ENCODE measurements at places on chromosomes 6 and 20.

- DNase-seq = no peak
Measured at GRCh38 chr6:91087908-91088307, 501.0 kb upstream of the MAP3K7 start.

DNA sequence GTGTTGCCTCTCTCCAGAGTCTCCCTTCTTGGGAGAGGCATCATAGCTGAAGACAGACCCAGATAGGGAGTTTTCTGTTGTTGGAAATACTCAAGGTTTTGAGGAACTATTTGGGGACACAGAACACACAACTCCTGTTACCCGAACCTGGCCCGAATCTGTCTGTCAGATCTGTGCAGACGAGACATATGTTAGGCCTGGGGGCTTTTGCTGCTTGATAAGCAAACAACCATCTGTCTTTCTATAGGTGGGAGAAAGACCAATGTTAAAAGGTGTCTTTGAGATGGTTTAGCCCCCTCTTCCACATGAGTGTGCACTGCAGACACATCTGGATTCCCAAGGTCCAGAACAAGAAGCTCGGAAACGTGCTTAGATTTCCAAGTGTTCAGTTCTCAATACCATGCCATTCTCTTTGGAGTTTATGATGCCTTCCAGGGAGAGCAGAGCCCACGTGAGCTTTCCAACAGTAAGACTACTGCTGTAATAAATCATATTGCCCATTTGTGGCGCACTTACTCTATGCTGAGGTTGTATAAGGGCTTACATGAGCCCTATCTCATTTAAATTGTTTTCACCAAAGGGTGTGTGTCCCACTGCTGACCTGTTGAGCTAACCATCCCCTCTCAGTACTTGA, 3.8 kb upstream of the STX16 start:
- DNase-seq = no peak

DNA sequence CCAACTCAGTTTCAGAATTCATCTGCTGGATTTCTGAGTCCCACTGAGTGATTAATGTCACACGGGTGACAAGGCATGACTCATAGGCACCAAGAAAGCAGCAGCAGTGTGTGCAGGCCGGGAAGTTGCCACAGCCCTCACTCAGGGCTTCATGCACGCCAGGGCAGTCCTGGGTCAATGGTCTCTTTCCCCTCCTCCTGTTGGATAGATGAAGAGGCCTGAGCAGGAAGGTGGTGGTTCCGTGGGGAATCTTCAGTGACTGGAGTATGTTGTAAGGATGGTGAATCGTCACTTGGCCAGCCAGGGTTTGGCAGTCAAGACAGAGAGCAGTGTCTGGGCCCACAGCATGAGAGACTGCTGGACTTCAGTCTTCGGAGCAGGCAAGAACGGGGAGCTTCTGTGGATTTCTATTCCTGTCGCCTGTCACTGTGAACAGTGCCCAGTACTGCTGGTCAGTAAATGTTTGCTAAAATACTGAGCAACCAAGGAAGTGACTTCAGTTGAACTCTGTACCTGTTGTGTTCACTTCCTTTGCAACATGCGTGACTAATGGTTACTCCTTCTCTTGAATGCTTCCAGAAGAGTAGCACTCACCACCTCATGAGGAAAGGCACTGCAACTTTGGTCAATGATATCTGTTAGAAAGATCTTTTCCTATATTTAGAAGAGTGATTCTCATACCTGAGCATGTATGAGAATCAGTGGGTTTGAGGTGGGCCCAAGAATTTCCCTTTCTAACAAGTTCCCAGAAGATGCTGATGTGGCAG, 62.0 kb upstream of the CD93 start:
- DNase-seq = no peak

DNA sequence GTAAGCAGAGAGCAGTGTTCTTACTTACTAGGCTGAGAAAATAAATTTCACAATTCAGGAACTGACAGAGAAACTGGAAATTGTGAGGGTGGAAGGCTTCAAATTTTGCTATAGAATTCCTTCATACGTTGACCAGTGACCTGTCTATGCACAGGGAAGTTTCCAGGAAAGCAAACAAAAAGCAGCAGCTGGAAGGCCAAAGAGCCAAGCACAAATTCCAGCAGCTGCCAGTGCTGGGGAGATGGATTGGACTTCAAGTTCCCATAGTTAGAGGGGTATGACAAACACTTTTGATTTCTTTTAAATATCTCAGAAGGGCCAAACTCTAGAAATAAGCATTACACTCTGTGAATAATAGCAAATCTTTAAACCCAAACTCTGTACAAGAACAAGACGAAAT, 299.1 kb upstream of the KCNQ5 start:
- DNase-seq = no peak

DNA sequence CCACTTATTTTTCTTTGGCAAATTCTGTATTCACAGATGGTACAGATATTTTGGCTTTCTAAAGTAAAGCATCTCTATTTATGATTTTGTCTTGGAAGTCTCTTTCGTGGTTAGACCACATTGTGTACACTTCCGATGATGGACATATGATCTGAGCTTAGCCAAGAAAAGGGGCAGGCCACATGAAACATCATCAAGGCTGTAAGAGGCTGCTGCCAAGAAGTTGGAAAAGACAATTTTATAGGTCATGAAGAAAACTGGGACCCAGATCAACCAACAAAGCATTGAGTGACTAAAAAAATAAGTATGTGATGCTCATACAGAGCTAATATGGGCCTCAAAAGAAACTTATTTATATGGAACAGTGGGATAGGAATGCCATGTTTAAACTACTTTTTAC, 266.4 kb downstream of the HAO1 start:
- DNase-seq = no peak

DNA sequence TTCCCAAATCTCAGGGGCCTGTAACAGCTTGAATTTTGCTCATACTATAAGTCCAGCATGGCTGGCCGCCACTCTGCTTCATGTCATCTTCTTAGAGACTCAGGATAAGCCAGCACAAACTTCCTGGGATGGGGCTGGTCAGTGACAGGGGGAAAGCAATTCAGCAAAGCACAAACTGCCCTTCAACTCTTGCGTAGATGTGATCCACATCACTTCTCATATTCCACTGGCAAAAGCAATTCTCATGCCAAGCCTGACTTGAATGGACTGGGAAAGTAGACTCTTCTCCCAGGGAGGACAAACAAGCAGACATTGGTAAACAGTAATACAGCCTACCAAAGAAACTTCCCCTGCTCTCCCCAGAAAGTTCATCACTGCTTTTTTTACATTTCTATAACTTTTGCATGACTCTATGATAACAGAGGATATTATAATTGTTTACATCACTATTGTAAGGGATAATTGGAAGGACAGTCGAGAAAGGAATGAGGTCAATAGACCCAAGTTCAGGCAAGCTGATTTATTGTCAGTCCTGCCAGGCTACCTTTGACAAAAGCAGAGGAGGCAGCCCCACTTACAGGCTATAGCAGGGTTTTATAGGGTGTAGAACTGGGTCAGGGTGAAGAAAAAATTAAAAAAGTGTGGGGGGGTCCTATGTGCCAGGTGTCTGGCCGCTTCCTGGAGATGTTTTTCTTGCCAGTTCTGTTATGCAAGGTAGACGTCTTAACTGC, 37.4 kb downstream of the RBM24 start:
- DNase-seq = no peak

DNA sequence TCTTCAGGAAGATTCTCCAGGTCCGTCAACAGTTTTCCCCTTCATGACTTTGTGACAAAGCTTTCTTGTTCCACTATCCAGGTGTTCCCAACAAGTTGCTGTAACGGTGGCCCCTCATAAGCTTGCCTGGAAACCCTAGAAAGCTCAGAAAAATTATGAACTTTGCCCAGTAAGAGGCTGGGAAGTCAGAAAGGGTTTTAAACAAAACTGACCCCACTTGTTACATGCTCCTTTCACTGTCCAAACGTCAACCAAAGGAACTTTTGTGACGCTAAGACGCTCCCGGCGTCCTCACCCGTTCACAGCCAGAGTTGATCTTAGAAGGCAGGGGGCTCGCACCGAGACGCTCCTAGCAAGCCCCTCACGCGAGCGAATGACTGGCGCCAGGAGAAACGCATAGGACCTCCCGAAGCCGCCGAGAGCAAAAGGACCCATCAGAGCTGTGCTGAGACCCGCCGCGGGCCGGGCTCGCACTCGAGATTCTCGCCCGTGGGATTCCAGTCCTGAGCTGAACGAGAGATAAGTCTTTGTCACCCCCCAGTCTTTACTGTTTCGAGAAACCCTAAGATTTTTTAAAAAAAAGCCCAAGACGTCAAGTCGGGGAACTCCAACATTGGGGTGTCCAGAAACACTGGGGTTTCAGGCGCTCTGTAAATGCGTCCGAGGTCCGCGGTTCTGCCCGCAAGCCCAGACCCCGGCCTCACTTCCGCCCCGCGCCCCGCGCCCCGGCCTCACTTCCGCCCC, 544 bp upstream of the ACAT2 start:
- no peak for DNase-seq

DNA sequence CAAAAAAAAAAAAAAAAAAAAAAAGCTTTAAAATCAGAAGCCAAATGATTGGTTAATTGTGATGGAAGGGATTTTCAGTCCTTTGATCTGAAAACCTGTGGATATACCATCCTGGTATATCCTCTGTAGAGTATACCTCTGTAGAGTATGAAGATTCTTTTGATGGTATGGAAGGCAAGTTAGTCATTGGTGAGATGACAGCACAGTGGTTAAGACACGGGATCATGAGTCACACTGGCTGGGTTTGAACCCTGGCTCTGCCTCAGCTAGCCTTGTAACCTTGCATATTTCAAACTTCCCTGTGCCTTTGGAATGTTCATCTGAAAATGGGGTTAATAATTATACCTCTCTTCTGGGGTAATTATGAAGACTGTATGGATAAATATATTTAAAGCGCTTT, 179.3 kb downstream of the CARMIL1 start:
- no peak for DNase-seq

DNA sequence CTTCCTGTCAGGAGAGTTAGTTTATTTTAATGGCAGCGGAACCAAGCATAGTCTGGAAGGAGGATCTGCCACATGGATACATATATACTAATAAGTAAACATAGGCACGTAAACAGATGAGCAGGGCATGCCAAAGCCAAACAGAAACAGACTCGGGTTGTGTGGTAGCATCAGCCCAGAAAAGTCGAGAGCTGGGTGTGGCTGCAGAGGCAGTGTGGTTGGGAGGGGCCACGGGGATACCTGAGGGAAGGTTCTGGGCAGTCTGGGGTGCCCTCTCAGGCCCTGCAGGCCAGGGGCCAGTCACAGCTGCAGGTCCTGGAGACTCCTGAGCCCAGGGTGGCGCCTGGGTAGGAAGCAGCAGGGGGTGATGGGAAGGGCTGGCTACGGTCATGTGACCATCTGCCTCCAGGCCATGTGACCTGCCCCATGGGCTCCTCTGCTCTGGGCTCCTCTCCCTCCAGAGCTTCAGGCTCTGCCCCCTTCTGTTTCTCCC, 42.8 kb upstream of the MRPS10 start:
- no peak for DNase-seq

GRCh38 chr6:112665815-112666214, 318.7 kb downstream of the RFPL4B start:
- DNase-seq = no peak

GRCh38 chr20:59063358-59064213, 21.0 kb upstream of the PRELID3B start:
- no peak for DNase-seq

DNA sequence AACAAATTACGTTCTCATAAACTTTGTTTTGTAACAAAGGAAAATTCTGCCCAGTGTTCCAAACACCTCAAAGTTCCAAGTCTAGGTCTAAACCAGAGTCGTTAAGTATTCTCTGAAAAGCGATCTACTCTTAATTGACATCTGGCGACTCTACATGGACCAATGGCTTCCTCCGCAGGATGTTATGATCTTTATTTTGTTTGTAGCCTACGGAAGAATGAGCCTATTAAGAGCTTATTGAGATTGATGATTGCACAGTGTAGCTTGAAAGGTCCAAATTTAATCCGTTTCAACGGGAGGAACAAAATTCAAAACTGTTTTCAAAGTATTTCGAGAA, 61.1 kb downstream of the FAM217A start:
- DNase-seq = peak; percentile 14

DNA sequence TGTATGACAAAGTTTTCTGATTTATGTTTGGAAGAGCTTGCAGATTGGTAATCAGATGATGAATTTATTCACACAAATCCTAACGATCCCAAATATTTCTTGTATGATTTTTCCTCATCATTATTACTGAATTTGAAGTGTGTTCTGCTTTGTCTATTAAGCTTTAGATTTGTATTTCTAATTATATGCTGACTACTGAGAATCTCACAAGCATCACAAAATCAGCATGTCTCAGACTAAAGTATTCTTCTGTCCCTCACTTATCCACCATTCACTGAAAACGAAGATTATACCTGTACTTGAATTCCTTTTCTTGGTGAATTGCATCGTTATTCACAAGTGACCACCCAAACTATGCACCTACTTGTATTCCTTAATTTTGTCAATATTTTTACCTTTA, 796.3 kb upstream of the MAP3K7 start:
- no peak for DNase-seq

DNA sequence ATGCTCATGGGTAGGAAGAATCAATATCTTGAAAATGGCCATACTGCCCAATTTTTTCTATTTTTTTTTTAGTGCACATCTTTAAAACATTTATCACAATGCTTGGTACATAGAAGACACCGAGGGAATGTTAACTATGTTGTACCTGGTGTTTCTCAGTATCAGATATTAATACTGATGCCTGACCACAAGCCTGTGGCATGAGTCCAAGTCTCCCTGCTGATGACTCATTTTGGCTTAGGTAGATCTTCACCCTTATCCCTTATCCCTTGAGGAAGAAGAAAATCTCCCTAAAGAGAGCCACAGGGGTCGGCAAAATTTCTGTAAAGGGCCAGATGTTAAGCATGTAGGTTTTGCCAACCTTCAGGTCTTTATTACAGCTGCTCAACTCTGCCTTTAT, 14.5 kb downstream of the CD109 start:
- no peak for DNase-seq

DNA sequence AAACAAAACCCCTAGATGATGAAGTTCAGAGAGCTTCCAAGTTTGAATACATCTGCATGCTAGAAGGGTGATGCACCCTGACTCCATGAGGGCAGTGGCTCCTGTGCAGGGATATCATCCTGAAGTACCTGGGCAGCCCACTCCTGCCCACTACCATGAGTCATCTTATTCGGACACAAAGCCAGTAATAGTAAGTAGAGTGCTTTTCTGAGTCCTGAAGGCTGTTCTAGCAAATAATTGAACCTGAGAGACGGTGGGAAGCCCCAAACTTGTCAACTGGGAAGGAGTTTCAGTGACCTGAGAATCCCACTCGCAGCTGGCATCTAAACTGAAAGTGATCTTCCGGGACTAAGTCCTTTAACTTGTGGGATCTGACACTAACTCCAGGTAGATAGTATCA, 152.9 kb upstream of the COL21A1 start:
- DNase-seq = no peak

- DNase-seq = no peak
Measured at GRCh38 chr6:37433657-37434271, 743 bp downstream of the CMTR1 start.

- DNase-seq = no peak
Measured at GRCh38 chr20:50314678-50315335, 124.2 kb downstream of the CEBPB start.
